Left ventricle myocardium superior (tissue), 1 donor: ENCODE measurements at places on chromosomes 13 and 19.

GRCh38 chr13:112441226-112441625 is 65.1 kb downstream of the SPACA7 start:
- DNase-seq = no peak

GRCh38 chr19:2319551-2319950 is 8.8 kb downstream of the LSM7 start:
- no peak for DNase-seq

- DNase-seq = no peak
Observed at GRCh38 chr19:5134691-5135090, 165.8 kb downstream of the KDM4B start.

GRCh38 chr13:21590231-21590630 is 13.7 kb downstream of the MICU2 start:
- DNase-seq = no peak

- no peak for DNase-seq
Observed at GRCh38 chr13:111139873-111140561, 24.9 kb downstream of the ARHGEF7 start.
